ENCODE measurements at places on chromosomes 12 and 14. TPM values are rescaled to one million over a fixed set of nuclear protein-coding genes. Genes with fewer than 3 reads are reported as not detected.
A peak's percentile ranks its signal among the peaks of the same experiment; 100 is the strongest.

DNA sequence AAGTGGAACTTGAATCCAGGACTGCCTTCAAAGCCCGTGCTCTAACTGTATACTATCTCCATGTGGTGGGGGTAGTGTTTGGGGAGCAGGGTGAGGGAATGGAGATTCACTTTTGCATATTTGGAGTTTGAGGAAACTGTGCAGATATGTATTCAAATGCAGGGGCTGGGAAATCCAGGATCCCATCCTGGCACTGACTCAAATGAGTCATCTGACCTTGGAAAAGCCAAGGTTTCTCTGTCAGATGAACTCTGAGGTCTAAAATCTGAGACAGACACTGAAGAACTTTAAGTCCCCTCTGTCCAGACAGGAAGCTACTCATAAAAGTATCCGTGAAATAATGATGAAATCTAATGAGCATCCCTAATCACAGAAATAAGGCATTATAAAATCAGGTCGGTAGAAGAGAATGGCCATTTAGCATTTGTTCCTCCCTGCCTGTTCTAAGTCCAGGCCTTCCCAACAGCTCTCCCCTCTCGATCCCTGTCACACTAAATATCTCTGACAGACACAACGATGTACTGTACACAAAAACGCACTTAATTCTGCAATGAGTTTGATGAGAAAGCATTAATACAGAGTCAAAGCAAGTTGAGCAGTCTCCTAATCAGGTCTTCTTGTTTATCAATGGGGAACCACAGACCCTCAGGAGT lies 14.4 kb downstream of the NIN start:
- no peak overlapping the region for H3K4me3 ChIP-seq
- peaks cover 69% of the 10 kb centered on the region for H3K36me3 ChIP-seq
- H3K27me3 ChIP-seq: no peaks in the 10 kb centered on the region

DNA sequence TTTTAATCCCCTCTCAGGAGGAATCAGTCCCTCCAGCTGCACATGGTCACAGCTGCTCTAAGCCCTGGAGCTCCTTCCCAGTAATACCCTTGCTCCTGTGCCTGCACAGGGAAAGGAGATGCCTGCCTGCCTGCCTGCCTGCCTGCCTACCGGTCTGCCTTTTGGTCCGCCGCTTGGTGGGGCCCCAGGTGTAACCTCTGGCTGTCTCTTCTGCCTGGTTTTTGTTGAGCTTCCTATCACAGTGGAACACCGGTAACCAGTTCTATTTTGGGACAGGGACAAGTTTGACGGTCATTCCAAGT lies 99.8 kb downstream of the DAD1 start:
- H3K27ac ChIP-seq: peak overlapping the region; percentile 88
- H3K27me3 ChIP-seq: no peaks in the 10 kb centered on the region
- H3K4me3 ChIP-seq: peak overlapping the region; percentile 85

The TAMALIN gene
- total RNA-seq: 5.7 TPM

DNA sequence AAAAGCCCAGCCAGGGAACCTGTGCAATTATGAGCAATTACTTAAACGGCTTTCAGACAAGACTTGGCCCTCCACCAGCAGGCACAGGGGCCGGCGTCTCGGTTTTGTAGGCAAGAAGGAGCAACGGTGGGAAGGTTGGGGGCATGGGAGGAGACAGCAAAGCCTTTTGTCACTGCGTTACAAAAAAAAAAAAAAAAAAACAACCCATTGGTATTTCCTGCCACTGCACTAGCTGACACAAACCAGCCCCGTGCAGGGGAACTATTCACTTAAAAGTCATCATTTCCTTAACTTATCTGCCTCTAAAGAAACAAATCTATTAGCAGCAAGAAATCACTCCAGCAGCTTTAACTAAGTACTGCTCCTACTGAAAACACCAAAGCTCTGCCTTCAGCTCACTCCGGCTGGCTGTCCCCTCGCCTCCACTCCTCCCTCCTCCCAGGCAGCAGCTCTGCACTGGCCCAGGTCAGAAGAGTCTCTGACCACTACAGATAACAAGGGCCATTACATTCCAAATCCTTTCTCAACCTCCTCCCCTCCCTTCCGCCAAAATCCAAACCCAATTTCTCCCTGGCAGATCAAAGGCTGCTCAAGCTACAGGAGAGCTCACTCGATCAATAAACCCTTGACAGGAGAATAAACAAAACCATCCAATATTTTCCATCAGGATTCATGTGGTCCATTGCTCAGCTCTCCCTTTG lies 105.2 kb upstream of the CDKN3 start:
- H3K4me3 ChIP-seq: no peak overlapping the region
- no peaks in the 10 kb centered on the region for H3K4me1 ChIP-seq
- H3K27me3 ChIP-seq: peaks cover 36% of the 10 kb centered on the region
- H3K27ac ChIP-seq: no peak overlapping the region
- DNase-seq: no peak

- H3K4me1 ChIP-seq: no peaks in the 10 kb centered on the region
- no peak overlapping the region for H3K4me3 ChIP-seq
- DNase-seq: no peak
- H3K27ac ChIP-seq: no peak overlapping the region
Measured at GRCh38 chr14:56304456-56304855, 186.2 kb downstream of the PELI2 start.

The PTCSC3 gene
- total RNA-seq: not detected

The FIGNL2 gene
- 0.19 TPM for total RNA-seq

- H3K27ac ChIP-seq: no peak overlapping the region
- DNase-seq: no peak
- H3K4me1 ChIP-seq: peaks cover 53% of the 10 kb centered on the region
- peaks cover 17% of the 10 kb centered on the region for H3K36me3 ChIP-seq
Measured at GRCh38 chr12:25592725-25593495, 39.8 kb upstream of the LMNTD1 start.

The SERPINA3 gene
- total RNA-seq: not detected

Data from activated CD4-positive, alpha-beta T cell treated with anti-CD3 and anti-CD28 coated beads, Interleukin-2, amount 10 ng/mL, durations not matched to agents 7 days and 5 days (primary cell).